ENCODE measurements at places on chromosomes 2 and 18.

DNA sequence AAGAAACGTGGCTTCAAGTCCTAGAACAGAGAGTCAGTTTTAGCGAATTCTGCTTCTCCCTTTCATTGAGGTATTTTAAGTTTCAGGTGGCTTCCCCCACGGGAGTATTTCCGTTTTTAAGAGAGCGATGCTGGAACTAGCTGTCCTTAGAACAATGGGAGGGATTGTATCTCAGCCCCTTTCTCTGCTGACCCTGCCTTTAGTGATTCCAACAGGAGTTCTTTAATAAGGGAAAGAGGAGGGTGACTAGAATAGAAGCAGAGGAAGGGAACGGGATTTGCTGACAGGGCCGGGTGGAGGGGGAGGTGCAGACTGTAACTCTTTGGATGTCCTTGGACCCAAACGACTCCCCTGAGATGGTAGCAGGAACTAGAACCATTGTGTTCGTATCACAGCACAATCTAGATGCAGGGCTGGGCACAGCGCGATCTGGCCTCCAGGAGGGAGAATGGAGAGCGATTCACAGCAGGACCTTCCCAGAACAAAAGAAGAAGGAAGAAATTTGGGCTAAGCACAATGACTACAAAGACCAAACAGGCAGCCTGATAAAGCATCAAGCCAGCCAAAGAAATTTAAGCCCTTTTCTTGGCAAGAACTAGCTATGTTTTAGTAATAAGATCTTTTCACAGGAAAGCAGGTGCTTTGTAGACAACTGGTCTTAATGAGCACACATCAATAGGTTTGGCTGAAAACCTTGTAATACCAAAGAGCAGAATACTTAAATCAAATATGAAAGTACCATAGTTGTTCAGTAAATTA is 15.8 kb upstream of the RTTN start:
- no peak for DNase-seq

DNA sequence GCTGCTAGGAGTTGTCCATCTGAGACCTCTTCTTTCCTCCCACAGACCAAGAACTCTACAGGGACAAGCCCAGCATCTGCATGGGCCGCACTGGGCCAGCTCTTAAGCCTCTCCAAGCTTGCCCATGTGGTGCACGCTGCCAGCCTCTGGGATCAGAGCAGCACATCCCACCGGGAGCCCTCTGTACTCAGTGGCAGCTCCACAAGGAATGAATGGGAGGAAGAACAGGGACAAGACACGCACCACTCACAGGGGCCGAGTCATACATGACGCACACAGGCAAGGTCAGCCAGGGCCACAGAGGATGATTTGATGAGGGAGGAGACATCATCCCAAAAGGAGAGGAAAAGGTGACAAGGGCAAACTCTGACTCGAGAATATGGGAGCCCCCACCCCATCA is 268.3 kb downstream of the KLHL29 start:
- DNase-seq, result no peak

DNA sequence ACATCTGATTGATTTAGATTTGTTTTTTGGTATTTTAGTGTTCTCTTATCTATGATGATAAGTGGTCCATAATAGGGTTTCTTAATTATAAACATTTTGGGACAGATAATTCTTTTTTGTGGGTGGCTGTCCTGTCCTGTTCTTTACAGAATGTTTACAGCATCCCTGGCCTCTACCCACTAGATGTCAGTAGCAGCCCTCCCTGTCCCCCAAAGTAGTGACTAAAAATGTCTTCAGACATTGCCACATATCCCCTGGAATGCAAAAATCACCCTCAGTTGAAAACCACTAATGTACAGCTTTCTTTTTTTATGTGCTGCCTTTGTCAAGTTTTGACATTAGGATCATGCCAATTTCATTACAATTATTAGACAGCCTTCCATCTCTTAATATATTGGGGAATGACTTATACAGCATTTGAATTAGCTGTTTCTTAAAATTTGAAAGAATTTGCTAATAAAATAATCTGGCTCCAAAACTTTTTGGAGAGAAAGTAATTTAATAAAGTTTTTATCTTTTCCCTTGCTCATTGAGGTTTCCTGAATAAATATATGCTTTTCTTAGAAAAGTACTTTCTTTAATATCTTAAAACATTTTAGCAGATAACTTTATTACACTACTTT is 19.5 kb downstream of the WIPF1 start:
- DNase-seq, result no peak

GRCh38 chr2:225073198-225073597 is 30.9 kb upstream of the DOCK10 start:
- no peak for DNase-seq

DNA sequence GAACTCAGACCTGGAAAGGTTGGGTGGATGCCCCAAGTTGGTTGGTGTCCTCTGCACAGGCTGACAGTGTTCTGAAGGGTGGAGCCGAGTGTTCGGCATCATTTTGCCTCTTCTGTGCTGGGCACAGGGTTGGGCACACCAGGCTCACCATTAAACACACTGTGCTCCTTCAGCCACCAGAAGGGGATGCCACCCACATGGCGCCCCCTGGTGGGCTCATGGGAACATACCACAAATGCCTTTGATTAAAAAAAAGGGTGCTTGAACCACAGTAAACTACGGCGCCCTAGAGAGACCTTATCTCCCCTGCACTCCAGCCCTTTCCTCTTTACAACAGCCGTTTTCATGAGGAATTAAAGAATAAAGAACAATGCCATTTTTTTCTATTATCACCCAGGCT is 89.4 kb downstream of the CELF4 start:
- no peak for DNase-seq

GRCh38 chr18:6885992-6886796 is 156.7 kb downstream of the ARHGAP28 start:
- peak; percentile 20 for DNase-seq

DNA sequence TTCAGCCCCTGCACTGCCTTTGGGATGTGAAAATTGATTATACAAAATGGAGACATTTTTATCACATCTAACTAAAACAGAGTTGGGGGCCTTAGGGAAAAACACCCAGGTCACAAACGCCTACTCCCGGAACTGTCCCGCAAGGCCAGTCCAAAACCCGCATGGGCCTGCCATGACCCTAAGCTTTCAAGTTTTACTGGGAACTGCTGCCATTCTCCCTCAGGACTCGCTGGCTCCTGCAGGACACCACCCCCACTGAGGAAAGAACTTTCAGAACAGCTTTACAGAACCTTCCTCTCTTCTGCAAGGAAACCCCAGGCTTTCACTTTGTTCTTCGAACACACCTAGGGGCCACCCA is 320.4 kb upstream of the HS6ST1 start:
- no peak for DNase-seq

- no peak for DNase-seq
These were observed 67.2 kb downstream of the LCLAT1 start for GRCh38 chr2:30514134-30514847.

GRCh38 chr2:222939208-222939856 is 78.5 kb downstream of the ACSL3 start:
- DNase-seq, result no peak

- no peak for DNase-seq
These were observed 1035.1 kb upstream of the SLC39A10 start for GRCh38 chr2:194621945-194622344.

All from AG09309 (cell line).